ENCODE measurements at places on chromosomes 6 and 20. TPM values are rescaled to one million over a fixed set of nuclear protein-coding genes. Genes with fewer than 3 reads are reported as not detected.

GRCh38 chr6:167676666-167677421 lies 149.9 kb upstream of the AFDN start:
- DNase-seq, result no peak

- no peak for DNase-seq
These were observed 26.4 kb upstream of the ADRM1 start for GRCh38 chr20:62276439-62276838.

GRCh38 chr6:155039618-155040017 lies 44.5 kb downstream of the TIAM2 start:
- no peak for DNase-seq

- no peak for DNase-seq
These were observed 44.0 kb downstream of the PAK5 start for GRCh38 chr20:9794831-9795230.

DNA sequence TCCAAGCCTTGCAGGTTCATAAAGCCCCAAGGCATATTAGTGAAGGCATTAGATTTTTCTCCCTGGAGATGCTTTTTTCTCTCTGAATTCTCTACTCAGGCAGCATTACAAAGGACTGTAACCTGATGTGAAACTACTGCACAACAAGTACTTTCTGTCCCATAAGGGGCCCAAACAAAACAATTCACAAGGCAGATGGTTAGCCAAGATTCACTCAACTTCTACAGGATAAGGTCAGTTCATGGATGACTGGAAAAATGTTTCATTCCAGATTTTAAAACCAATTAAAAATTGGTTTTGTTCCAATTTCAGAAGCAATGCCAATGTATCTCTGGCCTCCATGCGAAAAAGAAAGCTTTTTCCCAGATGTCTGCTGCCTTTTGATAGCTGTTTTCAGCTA lies 181.8 kb downstream of the KHDC1L start:
- DNase-seq, result no peak

GRCh38 chr6:15389765-15390723 lies 144.2 kb downstream of the JARID2 start:
- DNase-seq, result no peak

- no peak for DNase-seq
These were observed 222.9 kb downstream of the UBE3D start for GRCh38 chr6:82842721-82843120.

GRCh38 chr6:54690596-54690995 lies 156.0 kb upstream of the FAM83B start:
- DNase-seq, result no peak

DNA sequence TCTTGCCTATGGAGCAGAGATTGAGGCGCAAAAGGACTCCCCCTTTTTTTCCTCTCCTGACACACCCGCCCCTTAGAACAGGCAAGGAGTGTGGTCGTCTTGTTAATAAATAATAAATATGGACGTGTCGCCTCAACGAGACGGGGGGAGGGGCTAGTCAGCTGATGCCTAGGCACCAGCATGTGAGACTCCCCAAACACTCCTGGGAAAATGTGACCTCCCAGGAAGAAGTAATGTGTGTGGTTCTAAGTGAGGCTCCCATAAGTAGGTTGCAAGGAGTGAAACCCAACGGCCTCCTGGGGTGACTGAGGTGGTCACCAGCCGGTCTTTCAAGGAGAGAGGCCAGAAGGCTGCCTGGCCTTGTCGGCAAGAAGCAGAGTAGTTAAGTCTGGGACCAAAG lies 1.1 kb upstream of the FAXC start:
- no peak for DNase-seq

DNA sequence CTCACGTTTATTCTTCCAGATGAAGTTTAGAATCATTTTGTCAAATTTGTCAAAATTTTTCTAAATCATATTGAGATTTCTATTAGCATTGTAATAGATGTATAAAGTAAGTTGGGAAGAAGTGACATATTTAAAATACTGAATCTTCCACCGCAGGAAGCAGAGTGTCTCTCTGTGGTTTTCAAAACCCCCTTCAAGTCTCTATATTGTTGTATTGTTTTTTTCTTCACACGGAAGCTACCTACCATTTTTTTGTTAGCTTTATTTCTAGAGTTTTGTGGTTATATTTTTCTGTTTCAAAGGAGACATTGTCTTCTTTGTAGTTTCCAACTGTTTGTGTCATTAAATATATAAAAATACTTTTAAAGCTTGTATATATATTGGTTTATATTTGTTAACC lies 188.6 kb downstream of the ZDHHC14 start:
- DNase-seq, result no peak

DNA sequence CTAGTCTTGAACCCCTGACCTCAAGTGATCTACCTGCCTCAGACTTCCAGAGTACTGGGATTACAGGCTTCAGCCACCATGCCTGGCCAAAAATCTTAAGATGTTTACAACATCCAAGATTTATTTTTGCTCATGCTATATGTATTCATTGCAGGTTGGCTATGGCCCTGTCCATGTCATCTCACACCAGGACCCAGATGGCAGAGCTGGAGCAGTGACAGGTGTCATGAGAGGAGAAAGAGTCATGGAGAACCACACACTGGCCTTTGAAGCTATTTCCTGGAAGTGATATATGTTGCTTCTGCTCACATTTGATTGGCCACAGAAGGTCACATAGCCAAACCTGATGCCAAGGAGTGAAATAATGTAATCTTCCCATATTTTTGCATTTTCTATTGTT lies 13.8 kb upstream of the DDR1 start:
- DNase-seq, result no peak

GRCh38 chr20:51195419-51195901 lies 172.6 kb upstream of the KCNG1 start:
- no peak for DNase-seq

- no peak for DNase-seq
These were observed 242.7 kb downstream of the MYLK4 start for GRCh38 chr6:2508071-2508470.

GRCh38 chr6:33195304-33196165 lies 3.3 kb upstream of the COL11A2 start:
- no peak for DNase-seq

DNA sequence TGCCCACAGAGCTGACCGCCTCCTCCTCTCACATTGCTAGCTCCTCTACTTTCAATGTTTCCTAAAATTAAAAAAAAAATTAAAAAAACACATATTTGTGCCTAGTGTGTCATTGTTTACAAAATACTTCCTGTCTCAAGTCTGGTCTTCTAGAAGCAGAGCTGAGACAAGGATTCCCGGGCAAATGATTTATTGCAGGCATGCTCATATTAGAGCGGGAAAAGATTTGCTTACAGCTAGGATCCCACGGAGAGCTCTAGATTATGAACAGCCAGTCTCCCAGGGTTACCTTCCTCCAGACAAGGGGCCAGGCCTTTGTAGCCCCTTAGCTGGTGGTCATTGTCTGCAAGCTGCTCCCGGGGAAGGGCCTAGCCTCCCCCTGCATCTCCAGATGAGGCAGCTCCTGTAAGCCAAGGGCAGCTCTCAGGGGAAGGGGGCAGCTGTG lies 9.4 kb downstream of the PACSIN1 start:
- no peak for DNase-seq

Gene MAS1L
- total RNA-seq, result not detected

Gene FAM110A
- total RNA-seq, result 2.6 TPM

Gene PDYN
- not detected for total RNA-seq

Gene KIF6
- total RNA-seq, result not detected

Gene ZC2HC1B
- not detected for total RNA-seq

Gene BACH2
- total RNA-seq, result 0.15 TPM

Measured in NCI-H460 (cell line).